ENCODE measurements at places on chromosomes 5 and 9. TPM values are rescaled to one million over a fixed set of nuclear protein-coding genes. Genes with fewer than 3 reads are reported as not detected.

DNA sequence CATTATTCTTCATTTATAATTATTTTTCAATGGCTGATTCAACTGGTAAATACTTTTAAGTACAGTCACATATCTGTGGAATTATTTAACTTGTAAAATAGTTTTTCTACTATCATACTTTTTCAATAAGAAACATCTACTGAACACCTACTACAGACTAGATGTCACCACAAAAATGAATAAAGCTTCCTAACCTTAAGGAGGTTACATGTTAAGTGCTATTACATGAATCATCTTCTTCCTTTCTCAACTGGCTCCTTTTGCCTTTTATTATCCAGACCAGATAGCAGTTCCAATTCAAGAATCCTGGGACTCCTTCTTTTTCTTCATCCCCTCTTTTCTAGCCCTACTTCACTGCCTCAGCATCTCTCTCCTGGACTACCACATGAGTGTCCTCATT is 4.7 kb downstream of the PGGT1B start:
- no peak for DNase-seq

DNA sequence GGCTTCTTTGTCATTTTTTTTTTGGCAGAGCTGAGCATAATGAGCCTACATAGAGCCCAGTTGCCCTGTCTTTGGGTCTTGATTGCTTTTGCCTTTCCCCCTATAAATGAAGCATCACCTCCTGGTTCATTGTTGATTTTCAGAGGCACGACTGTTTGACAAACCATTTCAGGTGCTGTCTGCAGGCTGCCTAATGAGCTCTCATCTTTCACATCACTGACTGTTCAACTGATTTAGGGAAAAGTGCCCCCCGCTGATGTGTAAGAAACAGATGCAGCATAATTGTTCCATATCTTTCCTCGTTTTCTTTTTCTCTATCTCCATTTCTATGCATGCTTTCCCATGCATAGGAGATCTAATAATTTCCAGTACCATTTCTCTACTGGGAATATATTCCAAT is 338.6 kb downstream of the TMEM38B start:
- no peak for DNase-seq

DNA sequence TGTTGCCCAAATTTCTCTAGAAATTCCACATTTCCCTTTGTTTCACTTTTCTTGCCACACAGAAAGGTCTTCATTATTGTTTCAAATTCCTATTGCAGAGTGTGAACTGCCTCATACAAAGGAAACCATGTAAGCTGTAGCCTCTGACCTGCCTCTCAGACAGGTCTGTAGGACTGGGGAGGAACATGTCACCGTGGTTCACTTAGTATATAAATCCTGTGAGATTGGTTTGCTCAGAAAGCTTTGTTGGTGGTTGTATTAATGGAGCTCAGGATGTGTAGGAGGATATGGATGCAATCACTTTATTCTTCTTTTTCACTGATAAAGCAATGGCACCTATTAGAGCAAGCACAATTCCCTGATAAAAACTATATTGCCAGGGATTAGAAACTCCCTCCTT is 4.2 kb downstream of the SGCD start:
- no peak for DNase-seq

- DNase-seq: no peak
These were observed 241.1 kb downstream of the CACNA1B start for GRCh38 chr9:138118601-138119071.

- DNase-seq: no peak
These were observed 574.9 kb upstream of the DMAC1 start for GRCh38 chr9:8374471-8374870.

Gene C1QTNF2
- total RNA-seq: not detected

GRCh38 chr5:149636861-149637246 is 55.6 kb downstream of the ARHGEF37 start:
- DNase-seq: peak; percentile 75

Gene TAF1L
- not detected for total RNA-seq

DNA sequence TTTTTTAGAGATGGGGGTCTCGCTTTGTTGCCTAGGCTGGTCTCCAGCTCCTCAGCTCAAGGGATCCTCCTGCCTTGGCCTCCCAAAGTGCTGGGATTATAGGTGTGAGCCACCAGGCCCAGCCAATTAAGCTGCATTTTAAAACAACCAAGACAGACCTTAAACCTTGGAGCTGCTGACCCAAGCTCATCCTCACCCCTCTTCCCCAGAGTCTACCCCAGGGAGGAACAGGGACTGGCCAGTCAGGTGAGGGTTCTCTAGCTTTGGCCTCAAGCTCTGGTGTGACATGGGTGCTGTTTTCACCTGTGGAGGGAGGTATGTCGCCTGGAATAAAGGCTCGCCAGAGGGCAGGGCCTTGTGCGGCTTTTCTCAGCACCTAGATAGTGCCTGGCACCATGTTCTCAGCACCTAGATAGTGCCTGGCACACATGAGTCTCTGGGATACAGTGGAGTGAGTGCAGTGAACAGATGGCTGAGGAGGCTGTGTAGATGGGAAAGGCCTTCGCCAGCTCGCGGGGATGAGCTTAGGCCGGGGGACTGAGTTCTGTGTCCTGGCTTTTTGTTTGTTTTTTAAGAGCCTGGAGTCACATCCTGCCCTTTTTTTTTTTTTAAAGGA is 7.4 kb downstream of the CDK9 start:
- DNase-seq: peak; percentile 25

Gene FNIP1
- 21.5 TPM for total RNA-seq

Gene GABRG2
- total RNA-seq: 0.73 TPM

Gene CARTPT
- total RNA-seq: not detected

DNA sequence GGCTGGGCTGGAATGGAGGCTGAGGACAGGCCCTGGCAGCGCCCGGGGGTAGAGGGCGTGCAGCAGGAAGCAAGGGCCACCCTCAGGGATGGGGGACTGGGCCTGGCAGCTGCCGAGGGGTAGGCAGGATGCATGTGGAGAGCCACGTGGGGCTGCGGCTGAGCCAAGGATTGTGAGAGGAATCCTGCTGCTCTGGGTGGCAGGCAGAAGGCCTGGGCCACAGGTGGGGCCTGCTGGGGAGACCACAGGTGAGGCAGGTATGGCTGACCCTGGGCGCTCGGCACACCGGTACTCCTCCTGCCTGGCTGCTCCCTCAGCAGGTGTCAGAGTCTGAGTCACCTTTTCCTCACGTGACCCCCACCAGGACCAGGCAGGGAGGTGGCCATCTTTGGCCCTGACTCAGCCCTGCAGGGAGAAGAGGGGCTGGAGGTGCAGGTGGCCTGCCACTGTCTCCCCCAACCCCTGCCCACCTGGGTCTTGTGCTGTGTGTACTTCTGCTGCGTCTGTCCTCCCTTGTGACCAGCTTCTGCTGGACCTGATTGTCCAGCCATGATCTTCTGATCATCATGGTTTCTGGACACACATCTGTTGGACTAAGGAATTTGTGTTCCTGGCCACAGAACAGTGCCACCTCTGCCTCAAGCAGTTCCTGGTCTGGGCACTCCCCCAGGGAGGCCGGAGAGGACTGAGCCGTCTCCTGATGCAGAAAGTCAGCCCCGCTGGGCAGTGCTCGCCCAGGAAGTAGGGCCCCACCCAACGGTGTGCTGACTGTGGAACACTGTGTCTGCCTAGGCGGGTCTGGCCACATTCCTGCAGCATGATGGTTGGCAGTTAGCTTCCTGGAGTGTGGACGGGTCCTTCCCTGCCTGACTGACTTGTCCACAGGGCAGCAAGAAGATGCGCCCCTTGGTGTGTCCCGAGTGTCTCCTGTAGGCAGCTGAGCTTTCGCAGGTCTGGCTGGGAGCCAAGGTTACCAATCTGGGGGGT is 6.4 kb downstream of the ARRDC1 start:
- peak; percentile 73 for DNase-seq

Gene MARVELD2
- total RNA-seq: 15.6 TPM

GRCh38 chr9:99488131-99489059 is 266.3 kb downstream of the SEC61B start:
- peak; percentile 21 for DNase-seq
